ENCODE measurements at places on chromosomes 11 and 22. TPM values are rescaled to one million over a fixed set of nuclear protein-coding genes. Genes with fewer than 3 reads are reported as not detected.
A peak's percentile ranks its signal among the peaks of the same experiment; 100 is the strongest.

DNA sequence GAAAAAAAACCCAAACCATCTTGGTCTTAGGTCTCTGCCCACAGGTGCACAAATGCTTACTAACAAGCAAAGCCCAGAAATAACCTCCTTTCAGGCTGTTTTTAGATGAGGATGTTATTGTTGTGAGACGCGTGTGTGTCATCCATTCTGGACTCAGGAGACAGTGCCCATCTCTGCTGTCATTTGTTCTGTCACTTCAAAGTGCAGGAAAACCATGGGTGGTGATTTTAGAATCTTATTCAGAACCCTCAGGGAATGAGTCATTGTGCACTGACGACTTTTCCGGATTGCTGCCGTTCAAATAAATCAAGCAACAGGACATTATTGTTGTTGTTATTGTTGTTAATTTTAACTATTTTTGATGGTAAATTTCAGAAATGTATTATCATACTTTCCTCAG, 110.3 kb downstream of the LRRC32 start:
- DNase-seq, result no peak

DNA sequence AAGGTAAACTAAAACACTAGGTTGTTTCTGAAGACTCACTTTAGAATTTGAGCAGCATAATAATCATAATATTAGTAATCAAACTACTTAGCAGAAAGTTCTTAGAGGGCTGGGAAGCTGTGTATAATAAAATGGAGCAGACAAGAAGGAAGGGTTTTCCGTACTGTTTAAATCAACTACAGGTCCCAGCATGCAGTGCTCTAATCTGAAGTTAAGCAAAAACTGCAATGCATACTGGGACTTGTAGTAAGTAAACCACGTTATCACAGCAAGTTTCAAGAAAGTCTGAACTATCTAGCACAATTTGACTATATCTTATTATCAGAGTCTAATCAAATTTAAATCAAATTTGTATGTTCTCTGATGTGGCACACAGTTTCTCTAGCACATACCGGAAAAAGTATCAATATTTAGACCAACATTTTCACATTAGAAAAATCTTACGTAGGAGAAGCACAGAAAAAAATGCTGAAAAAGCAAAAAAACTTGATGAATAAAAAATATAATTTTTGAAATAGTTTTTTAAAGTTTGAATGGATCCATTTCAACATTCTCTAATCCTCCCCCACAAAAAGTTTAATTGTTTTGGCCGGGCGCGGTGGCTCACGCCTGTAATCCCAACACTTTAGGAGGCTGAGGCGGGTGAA, 8.2 kb downstream of the PHF21A start:
- no peak for DNase-seq

The OR52I2 gene
- not detected for total RNA-seq

GRCh38 chr11:116539836-116540418, 232.9 kb downstream of the BUD13 start:
- no peak for DNase-seq

The MISFA gene
- total RNA-seq, result 2.0 TPM

GRCh38 chr22:30291058-30291892, 2.0 kb upstream of the CASTOR1 start:
- DNase-seq, result peak; percentile 55

The CASP1 gene
- 41.8 TPM for total RNA-seq

The DERL3 gene
- total RNA-seq, result 26.6 TPM

The APOBEC3C gene
- 19.9 TPM for total RNA-seq

DNA sequence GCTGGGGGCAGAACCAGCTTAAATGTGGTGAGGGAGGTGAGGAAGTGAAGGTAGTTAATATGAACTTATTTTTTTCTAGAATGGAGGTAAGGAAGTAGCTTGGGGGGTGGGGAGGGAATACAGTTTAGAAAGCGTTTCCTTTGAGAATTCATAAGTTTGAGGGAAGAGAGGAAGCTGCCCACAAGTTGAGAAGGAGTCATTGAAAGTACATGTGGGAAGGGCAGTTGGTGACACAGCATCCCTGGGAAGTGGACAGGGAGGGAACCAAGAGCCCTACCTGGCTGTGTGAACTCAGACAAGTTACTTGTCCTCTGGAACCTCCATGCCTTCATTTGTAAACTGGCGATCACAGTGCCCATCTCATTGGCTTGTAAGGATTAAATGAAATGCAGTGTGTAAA, 125.9 kb upstream of the SPON1 start:
- no peak for DNase-seq

- no peak for DNase-seq
Observed at GRCh38 chr11:119615882-119616196, 113.2 kb downstream of the NECTIN1 start.

GRCh38 chr11:10528121-10528520, 12.9 kb downstream of the RNF141 start:
- no peak for DNase-seq

- DNase-seq, result peak; percentile 23
Observed at GRCh38 chr11:128496692-128497060, 90.7 kb downstream of the ETS1 start.

The C1QTNF4 gene
- 0.34 TPM for total RNA-seq

GRCh38 chr11:108733479-108734116, 68.7 kb downstream of the DDX10 start:
- no peak for DNase-seq

The SCGB1C1 gene
- total RNA-seq, result not detected

The NLRP10 gene
- not detected for total RNA-seq

The ANKRD42 gene
- 7.2 TPM for total RNA-seq

DNA sequence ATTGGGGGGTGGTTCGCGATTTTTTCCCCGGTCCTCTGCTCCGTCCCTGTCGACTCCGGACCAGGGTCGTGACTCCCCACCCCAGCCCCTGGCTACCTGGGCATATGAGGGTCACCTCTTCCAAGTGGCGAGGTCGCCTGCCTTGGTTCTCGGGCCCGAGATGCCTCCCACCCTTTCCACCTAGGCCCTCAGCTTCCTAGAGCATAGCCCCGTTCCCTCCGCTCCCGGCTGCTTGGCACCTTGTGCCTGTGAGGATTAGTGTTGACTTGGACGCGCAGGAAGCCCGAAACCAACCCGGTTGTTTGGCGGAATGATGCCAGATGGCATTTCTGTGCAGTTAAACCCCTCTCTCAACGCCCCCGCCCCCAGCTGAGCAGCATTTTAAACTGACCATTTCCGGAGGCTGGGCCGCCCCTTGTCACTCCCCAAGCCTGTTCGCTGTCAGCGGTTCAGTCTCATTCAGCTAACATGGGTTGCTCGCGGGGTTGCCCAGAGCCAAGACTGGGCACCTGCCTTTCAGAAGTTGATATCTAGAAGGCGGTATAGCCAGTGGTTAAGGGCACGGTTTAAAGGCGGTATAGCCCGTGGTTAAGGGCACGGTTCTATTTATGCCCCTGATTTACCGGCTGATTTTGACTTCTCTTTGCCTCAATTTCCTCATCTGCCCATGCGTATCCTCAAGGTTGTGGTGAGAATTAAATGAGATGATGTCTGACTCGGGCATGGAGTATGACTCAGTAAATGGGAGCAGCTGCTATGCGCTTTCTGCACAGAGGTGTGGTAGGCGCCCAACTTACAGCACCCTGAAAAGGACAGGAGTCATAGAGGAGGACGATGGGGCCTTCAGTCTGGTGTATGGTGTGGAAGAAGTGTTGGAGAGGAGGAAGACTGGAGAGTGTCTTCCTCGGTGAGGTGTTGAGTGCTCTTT, 639 bp downstream of the INCENP start:
- DNase-seq, result peak; percentile 50

DNA sequence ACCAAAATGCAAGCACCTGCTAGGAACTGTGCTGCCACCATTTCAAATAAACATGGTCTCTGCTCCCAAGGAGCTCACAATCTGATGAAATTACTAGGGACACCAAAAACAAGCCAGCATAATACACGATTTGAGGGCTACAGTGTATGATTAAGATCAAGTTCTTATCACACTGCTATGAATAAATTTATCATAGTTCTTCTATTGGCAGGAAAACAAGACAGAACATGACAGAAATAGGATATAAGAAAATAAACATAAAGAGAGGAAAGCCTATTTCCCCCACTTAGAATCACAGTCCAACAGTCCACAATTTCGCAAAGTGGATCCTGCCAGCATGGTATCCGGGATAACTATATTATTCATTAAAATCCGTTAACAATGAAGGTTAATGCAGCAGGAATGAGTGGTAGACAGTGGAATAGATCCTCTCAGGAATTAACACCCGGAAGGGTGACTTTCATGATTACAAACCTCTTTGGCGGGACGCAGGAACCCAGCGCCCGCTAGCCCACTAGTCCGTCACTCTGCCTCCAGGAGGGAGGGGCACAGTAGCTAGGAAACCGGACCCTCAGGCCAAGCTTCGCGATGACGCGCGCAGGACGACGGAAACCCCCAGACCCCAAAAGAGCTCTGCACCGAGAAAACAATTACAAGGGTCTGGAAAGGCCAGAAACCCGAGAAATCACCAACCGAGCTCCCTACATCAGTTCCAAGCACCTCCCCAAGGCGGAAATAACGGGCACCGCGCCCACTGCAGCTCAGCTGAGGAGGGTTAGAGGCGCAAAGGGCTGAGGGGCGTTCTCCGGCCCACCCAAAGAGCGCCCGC, 607 bp downstream of the CCDC82 start:
- DNase-seq, result no peak

The HBB gene
- 25.8 TPM for total RNA-seq

The PAX6 gene
- 1.5 TPM for total RNA-seq

DNA sequence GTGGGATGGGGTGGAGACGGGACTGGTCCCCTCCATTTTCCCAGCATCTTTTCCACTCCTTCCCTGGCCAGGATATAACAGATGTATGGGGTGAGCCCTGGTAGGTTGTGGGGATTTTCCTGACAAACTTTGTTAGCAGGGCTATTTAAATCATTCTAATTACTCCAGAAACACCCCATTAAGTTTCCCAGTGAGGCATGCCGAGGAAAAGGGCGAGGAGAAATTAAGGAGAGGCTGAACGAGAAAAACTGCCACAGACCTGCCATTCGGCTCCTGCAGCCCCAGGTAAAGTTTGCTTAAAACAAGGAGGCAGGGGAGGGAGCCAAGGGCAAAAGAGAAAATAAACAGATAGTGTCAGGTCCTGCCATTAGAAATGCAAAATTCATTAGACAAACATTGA, 428.2 kb downstream of the BUD13 start:
- no peak for DNase-seq

- no peak for DNase-seq
Observed at GRCh38 chr11:94853836-94854235, 85.7 kb downstream of the AMOTL1 start.

- no peak for DNase-seq
Observed at GRCh38 chr11:132751516-132752250, 780.6 kb downstream of the OPCML start.

The PHF21B gene
- total RNA-seq, result not detected

GRCh38 chr11:57386178-57386940, 4.1 kb downstream of the PRG2 start:
- DNase-seq, result no peak

Measured in left colon (tissue), 2 donors.